MV-4-11 (cell line): ENCODE measurements at places on chromosomes 11 and 22.

- no peak for DNase-seq
Observed at GRCh38 chr11:78572394-78572793, 2.3 kb downstream of the NARS2 start.

DNA sequence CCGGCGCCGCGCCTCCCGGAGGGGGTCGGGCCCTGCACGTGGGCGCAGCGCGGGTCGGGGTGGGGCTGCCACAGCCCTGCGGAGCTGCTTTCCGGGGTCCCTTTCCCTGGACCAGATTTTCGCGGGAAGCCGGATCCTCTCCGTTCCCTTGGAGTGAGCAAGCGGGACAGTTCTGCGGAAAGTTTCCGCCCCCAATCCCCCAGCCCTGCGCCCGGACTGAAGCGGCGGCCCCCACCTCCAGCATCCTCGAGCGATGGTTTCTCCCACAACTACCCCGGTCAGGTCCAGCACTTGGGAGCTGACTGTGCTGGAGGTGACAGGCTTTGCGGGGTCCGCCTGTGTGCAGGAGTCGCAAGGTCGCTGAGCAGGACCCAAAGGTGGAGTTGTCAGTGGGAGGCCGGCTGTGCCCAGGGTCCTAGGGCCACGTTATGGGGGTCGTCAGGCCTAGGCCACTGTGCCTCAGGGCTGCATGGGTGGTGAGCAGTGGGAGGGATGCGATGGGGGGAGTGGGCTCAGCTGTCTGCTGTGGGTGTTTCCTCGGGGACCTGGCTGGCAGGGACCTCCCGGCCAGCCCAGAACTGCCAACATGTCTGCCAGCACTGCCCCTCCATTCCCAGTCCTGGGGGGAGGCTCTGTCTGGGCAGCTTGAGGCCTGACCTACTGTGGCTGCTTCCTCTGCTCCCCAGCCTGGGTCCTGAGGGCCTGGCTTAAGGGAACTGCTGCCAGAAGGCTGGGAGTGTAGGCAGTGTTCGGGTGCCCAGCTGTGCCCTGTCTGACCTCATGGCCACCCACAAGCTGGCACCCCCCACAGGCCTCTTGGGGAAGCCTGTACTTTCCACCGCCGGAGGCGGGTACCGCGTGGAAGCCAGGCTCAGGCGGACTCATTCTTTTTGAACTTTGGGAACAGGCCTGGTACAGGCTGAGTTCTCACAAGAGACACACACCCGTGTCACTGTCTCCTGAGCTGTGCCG lies 726 bp downstream of the ST3GAL4 start:
- DNase-seq: peak; percentile 57

GRCh38 chr11:127590314-127590713 lies 589.7 kb upstream of the KIRREL3 start:
- DNase-seq: no peak

DNA sequence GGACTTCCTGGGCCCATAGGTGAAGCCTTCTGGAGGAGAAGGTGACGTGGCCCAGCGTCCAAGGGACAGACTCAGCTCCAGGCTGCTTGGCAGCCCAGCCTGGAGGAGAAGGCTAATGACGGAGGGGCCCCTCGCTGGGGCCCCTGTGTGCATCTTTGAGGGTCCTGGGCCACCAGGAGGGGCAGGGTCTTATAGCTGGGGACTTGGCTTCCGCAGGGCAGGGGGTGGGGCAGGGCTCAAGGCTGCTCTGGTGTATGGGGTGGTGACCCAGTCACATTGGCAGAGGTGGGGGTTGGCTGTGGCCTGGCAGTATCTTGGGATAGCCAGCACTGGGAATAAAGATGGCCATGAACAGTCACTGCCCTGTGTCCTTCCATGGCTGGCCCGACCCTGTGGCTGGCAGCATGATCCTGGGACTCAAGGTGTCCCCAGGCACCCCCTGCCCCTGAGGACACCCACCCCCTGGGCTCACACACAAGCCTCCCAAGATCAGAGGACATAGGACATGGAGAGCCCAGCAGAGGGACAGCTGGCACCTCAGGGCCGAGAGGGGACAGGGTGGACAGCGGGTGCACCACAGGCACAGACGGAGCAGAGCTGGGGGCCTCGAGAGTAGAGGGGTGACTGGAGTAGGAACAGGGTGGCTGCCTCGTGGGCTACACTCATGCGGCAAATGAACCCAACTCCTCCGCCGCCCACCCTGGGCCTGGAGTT lies 10.1 kb downstream of the SIGIRR start:
- DNase-seq: no peak

GRCh38 chr11:94154095-94154856 lies 25.6 kb downstream of the PANX1 start:
- DNase-seq: no peak

DNA sequence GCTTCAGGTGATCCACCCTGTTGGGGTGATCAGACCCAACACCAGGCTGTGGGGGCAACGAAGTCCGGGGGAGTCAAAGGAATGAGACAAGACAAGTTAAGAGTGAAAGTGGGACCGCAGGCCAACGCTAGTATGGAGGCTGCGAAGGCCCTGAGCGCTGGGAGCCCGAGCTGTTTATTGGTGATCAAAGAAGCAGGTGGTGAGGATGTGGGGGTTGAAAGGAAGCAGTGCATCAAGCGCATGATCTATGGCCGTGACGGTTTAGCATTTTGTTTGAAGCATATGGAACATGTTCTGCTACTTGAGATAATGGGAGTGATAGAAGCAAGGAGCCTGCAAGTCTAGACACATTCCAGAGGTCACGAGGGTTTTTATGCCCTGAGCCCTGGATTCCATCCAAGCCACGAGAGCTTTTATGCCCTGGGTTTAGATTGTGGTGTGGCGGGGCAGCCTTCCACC lies 49.5 kb downstream of the MCHR1 start:
- no peak for DNase-seq

- DNase-seq: no peak
Observed at GRCh38 chr22:19877626-19878339, 23.1 kb upstream of the GNB1L start.

DNA sequence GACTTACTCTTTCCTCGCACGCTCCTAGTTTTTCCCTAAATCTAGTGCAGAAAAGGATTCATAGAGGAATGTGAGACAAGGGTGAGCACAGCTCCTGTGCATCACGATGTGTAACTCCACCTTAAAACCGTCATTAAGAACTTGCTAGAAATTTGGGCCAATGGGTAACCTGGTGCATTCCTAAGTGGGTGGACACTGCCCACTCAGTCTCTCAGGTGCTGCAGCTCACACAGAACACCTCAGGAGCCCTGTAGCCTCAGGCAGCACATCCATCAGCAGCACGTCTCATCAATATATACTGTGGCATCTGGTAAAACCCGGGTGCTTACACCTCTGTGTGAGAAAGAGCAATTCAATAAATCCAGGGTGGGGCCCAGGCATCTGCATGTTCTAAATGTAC lies 12.4 kb downstream of the POU2AF3 start:
- no peak for DNase-seq

DNA sequence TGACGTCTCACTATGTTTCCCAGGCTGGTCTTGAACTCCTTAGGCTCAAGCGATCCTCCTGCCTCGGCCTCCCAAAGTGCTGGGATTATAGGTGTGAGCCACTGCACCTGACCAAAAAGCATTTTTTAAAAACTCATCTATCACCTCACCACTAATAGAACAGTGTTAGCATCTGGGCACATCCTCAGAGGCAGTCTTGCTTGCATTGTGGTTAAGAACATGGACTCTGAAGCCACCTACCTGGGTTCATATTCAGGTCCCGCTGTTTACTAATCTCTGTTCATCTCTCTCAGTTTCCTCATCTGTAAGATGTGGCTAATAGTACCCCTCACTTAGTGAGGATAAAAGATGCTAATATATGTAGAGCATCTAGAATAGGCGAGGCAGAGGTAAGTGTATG lies 90.6 kb downstream of the PACS1 start:
- no peak for DNase-seq

DNA sequence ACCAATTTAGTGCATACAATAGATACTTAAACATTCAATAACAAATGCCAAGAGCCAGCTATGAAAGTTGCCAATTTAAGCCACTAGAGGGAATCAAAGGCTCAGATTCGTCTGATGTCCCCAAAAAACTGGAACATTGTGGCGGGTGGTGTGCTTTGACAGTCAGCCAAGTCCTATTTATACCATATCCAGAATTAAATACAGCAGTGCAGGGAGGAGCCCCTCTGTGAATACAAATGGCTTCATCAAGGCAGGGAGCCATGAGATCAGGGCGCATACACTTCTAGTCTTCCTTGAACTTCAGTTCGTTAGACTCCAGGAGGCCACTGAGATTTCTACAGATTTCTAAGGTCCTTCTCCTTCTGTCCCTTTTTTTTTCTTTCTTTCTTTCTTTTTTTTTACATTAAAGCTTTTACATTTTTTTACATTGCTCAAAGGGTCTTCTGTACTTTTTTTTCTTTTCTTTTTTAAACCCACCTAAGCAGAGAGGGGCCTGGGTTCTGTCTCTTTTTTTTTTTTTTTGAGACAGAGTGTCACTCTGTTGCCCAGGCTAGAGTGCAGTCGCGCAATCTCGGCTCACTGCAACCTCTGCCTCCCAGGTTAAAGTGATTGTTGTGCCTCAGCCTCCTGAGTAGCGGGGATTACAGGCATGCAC lies 41.5 kb upstream of the HSPA8 start:
- DNase-seq: peak; percentile 56

DNA sequence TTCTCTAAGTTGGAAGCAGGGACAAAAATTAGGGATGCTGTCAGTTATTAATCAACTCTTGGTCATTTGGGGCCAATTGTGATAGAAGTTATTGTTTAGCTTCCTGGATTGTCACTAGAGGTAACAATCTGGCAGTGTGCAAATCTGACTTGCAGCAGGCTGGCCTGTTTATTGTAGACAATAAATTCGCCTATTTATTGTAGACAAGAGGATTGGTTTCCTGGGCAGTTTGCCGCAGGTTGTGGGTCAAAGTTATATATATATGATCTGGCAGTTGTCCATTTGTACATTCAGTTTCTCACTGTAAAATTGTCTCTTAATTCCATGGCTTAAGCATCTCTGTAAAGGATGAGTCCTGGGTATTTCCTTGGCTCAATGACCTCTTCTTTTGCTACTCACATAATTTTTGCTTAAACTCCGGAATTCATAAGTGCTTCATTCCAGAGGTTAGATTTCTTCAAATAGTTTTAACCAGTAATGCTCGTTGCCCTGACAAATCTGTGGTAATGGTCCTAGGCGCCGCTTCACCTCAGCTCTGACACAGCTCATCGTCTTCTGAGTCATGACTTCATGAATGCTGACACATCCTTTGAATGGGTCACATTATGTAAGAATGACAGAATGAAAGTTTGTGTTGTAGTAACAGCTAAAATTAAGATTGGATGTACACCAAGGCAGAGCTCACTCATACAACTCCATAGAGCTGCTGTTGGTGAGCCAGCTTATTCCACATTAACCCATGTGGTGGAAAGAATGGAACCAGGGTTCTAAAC lies 7.8 kb upstream of the MMP3 start:
- DNase-seq: no peak

DNA sequence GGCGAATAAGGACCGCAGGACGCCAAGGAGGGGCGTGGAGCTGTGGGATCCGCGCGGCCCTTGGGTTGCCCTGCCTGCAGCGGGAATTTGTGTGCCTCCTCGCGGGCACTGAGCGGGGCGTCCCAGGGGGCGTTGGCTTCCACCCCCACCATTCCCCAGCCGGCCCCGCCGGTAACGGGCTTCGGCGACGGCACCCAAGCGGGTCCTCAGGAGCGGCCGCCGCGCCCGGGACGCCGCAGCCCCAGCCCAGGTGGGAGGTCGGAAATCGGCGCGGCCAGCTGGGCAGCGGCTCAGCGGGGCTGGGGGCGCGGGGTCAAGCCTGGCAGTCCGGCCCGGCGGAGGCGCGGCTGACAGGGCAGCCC lies 320 bp downstream of the CLTCL1 start:
- no peak for DNase-seq

DNA sequence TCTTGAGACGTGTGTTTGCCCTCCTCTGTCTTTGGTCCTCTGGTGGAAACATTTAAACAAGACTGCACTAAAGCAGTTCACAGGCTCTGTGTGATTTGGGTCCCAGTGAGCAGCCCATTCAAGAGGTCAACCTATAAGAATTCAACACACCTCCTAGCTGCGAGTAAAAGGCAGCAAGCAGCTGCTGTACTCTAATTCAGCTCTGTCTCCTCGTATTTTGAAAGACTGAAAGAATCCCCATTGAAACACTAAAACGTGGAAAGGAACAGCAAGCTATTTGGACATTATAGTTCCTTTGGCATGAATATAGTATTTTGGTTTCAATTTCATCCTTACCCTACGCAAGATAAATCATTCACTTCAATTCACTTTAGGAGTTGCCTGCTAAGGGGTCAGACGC lies 1046.7 kb downstream of the DLG2 start:
- DNase-seq: no peak

DNA sequence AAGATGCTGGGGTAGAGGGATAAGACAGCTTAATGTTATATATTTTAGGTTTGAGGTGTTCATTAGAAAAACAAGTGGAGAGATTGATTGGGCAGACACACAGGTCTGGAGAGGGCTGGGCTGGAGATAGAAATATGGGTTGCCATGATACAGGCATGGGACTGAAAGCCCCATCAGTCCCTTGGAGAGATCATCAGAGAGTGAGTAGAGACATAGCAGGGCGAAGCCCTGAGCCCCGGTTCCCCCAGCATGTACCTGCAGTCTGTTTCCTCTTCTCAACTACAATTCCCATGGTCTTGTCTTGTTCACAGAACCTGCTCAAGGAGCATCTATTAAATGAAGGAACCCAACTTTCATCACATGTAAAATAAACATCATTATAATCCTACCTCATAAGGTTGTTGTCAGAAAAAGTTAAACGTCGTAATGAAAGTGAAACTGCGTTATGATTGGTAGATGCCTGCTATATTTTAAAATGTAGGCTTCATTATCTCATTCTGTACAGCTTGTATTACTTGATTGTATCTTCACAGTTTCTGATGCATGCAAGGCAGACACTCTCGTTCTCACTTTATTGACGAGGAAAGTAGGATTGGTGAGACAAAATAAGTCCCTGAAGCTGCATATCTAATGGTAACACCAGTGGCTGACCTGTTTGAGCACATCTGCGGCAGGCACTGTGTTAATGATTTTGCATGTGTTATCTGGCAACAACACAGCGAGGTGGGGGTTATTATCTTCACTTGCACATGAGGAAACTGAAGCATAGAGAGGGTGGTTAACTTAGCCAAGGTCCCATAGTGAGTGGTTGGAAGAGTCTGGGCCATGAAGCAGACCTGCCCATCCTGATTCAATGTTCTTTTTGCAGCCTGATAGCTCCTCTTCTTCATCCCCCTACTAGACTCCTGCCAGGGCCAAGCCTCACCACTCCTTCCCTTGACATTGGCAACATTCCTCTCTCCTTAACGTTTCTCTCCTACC lies 63.5 kb downstream of the ENDOD1 start:
- no peak for DNase-seq

DNA sequence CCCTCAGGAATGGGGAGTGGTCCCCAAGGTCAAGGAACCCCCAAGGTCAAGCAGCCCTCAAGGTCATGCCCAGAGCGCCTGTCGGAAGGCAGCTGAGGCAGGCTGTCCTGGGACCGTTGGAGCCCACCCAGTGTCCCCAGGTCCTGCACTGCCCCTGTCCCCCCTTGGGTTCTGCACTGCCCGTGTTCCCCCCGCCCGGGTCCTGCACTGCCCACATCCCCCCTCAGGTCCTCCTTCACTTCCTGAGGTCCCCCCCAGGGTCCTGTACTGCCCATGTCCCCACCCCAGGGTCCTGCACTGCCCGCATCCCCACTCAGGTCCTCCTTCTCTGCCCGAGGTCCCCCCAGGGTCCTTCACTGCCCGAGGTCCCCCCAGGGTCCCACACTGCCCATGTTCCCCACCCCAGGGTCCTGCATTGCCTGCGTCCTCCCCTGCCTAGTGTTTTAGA lies 1073.0 kb downstream of the BRD1 start:
- DNase-seq: no peak

GRCh38 chr11:2383852-2384804 lies 7.0 kb downstream of the CD81 start:
- DNase-seq: no peak
